ENCODE measurements at places on chromosomes 4 and X. TPM values are rescaled to one million over a fixed set of nuclear protein-coding genes. Genes with fewer than 3 reads are reported as not detected.

DNA sequence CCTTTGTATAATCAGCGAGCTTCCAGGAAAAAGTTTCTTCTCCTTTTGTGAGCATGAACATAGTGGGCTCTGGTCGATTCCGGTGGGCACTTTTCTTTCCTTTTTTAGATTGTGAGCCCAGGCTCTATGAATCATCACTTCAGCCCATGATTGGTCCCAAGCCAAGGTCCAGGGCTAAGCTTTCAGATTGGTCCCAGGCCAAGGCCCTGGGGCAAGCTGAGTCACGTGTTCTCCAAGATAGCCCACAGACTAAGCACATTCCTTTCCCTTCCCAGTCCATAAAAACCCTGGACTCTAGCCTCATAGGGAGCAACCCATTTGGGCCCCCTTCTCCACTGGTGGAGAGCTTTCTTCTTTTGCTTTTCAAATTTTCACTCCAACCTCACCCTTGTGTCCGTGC lies 430.5 kb downstream of the NAP1L3 start:
- DNase-seq, result no peak

- peak; percentile 90 for DNase-seq
Measured at GRCh38 chr4:8269535-8270417, at the start of gene HTRA3. HTRA3 (plus strand) TSS chr4:8269754; CDS start chr4:8269969, 215 bp downstream.

DNA sequence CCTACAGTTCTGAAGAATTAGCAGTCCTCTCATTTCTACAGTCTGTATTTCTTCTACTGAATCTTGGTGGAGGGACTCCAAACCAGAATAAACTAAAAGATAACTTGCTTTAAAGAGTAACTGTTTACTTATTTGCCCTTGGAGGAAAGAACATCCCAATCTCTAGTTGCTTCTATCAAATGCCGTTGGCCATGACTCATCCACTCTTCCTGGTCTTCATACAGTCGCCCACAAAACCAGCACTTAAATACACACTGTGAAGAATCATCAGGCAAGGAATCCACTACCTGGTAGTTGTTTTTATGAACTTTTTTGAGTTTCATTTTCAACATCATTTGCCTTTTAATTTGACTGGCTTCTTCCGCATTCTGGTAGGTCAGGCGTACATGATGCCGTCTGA lies 14.2 kb downstream of the ZNF518B start:
- no peak for DNase-seq

TACR3 gene
- polyA plus RNA-seq, result 6.4 TPM

- DNase-seq, result no peak
Measured at GRCh38 chr4:8586671-8587468, 5.7 kb upstream of the CPZ start.

All from muscle of back (tissue), 13 donors.